ENCODE measurements at places on chromosomes 16 and 17.

- no peak for DNase-seq
Observed at GRCh38 chr17:4939546-4939795, 375 bp downstream of the SLC25A11 start.

GRCh38 chr16:86355951-86356350 is 154.4 kb upstream of the FOXF1 start:
- no peak for DNase-seq

- DNase-seq, result no peak
Observed at GRCh38 chr17:71192848-71193247, 928.0 kb upstream of the SOX9 start.

- DNase-seq, result no peak
Observed at GRCh38 chr16:49337814-49338350, 35.7 kb upstream of the C16orf78 start.

GRCh38 chr16:19588661-19589060 is 33.2 kb downstream of the VPS35L start:
- DNase-seq, result no peak

DNA sequence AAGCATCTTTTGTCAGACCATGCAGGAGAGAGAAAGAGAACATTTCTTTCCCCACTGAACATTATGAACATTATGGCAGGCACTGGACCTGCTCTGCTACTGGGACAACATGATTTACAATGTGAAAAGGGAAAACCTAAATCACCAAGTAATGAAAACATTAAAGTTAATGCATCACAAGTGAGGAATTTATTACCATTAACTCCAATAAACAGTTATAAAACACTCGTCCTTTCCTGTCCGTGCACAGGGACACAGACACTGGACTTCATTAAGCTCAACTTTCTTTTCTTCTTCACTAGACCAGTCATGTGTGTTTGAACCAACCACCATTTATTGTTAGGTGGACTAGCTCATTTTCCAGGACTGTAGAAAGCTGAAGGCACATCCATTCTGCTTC is 95.4 kb downstream of the SNX11 start:
- no peak for DNase-seq

GRCh38 chr17:66073384-66073783 is 118.5 kb downstream of the CEP112 start:
- no peak for DNase-seq

DNA sequence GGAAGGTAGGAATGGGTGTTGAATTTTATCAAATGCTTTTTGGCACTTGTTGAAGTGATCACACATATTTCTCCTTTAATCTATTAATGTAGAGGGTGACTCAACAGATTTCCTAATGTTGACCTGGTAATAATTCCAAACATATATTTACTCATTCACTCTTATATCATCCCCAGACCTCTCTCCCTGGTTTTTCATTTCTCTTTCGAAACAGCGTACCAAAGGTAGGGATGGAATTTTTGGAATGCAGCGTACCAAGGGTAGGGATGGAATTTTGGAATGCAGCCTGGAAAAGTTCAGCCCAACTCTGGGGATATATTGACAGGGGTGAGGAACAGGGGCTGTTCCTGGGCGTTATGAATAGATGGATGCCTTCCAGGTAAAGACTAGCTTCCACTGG is 7.3 kb downstream of the KIF18B start:
- no peak for DNase-seq

DNA sequence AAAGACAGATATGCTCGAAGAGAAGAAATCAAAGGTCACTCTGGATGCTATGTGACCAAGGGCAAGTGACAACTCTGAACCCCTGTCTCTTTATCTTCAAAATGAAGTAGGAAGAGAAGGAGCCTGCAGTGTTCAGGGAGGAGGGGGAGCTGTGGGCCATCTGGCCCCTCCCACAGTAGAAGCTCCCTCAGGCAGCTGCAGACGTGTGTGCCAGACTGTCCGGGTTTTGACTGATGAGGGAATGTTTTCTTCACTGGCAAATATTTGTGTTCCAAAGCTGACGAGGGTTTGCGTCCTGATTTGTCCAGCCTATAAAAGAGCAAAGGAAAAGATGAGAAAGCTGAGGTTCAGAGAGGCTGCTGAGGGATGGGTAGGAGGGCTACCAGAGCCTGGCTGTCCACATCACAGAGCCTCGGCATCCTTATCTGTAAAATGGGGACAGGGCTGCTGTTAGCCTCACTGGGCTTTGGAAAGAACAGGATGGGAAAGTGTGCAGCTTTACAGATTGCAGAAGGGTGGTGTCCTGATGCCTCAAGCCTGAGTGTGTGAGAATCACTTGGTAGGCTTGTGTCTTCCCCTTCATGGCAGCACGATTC is 1.8 kb upstream of the GINS2 start:
- no peak for DNase-seq

- DNase-seq, result no peak
Observed at GRCh38 chr16:72195609-72196008, 23.7 kb upstream of the PMFBP1 start.

DNA sequence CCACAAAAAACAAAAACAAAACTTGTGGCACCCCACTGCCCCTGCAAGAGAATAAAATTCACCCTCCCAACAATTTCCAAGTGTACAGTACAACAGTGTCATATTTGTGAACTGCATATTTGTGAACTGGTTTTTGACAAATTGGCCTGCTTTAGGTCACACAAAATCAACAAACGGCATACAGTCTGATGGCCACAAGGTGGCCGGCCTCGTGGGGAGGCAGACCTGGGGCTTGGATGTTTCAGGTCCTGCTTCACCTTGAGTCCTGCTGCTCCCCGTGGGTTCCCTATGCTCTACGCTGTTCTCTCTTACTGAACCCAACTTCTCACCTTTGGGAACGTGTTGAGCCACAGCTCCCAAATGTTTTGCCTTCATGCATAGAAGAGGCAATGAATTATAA is 102.2 kb downstream of the CDK5R1 start:
- DNase-seq, result no peak

DNA sequence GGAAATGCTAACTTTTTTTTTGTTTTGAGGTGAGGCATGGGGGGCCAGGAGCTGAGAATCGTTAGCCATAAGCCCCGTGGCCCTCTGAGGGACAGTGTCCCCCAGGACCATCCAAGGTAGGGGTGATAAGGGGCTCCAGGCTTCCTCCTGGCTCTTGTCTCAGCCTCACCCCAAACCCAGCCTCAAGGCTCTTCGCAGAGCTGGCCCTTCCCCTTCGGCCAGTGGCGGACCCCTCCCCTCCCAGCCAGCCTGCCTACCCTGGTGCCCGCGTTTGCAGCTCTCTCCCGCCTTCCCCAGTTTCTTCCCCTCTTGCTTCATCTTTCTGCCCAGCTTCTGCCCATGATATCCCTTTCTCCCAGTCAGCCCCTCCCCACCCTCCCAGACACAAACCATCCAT is 22.7 kb upstream of the ATP2A3 start:
- DNase-seq, result no peak

GRCh38 chr17:34499576-34499975 is 79.8 kb upstream of the TMEM132E start:
- no peak for DNase-seq

Measured in activated naive CD8-positive, alpha-beta T cell treated with anti-CD3 and anti-CD28 coated beads for 36 hours (primary cell).